ENCODE measurements at places on chromosomes 6 and 20.

GRCh38 chr6:9943986-9944385 lies 470.9 kb downstream of the TFAP2A start:
- DNase-seq = no peak

DNA sequence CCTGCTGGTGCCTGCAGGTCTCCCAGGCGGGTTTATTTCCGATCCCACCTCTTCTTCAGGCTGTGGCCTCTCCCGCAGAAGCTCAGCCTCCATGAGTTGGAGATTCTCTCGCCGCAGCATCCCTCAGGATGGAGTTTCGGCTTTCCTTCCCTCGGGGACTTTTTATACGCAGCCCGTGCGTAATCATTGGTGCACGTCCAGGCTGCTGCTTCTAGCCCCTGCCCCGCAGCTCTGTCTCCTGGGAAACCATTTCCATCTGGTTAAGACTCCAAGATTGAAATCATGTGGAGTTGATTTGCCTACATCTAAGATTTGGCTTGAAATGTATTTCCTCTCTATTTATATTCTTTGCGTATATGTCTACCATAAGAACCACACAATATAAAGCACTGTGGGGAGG lies 46.7 kb upstream of the CARMIL1 start:
- no peak for DNase-seq

DNA sequence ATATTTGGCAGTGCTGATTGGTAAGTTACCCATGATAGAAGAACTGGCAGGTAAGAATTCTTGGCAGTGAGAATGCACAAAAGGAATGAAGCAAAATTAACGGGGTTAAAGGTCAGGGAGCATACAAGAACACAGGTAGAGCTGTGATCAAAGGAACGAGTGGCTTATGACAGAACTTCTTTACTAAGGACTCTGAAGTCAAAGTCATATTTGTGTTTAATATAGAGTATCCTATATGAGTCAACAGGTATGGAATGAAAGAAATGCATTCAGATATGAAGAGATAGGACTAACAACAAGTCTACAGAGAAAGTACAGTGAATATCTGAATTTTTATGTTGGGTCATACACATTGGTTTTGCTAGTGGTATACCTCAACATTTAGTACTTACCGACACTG lies 209.0 kb upstream of the CITED2 start:
- no peak for DNase-seq

DNA sequence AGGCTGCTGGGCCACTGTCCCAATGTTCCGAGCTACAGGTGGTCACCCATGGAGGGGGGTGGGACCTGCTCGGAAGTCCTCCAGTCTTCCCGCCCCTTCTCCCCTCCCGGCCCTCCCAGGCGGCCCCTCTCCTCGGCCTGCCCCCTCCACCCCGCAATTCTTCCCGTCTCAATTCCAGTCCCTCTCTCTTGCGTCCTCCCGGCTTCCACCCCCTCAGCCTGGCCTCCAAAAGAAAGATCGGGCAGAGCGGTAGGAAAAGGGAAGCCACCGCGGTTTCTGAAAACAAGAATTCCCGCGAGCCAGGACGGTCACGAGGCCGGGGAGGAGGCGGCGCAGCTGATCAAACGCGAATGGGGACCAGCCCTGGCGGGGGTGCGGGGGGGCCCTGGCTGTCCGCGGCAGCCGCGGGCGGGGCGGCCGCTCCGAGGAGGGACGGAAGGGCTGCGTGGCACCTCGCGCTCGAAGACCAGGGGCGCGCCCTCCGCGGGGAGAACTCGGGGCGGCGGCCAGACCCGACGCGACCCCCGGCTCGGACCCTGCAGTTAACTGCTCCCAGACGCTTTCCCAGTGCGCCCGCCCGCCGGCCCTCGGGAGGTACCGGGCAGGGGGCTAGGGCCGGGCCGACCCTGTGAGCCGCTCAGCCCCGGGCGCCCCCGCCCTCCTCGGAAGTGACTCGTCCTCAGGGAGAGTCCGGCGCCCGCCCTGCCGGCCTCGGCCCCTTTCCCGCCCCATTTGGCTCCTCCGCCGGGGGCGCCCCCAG lies 1.0 kb downstream of the PXDC1 start:
- no peak for DNase-seq

- DNase-seq = no peak
These were observed 78.7 kb downstream of the CDH26 start for GRCh38 chr20:60036746-60037499.

DNA sequence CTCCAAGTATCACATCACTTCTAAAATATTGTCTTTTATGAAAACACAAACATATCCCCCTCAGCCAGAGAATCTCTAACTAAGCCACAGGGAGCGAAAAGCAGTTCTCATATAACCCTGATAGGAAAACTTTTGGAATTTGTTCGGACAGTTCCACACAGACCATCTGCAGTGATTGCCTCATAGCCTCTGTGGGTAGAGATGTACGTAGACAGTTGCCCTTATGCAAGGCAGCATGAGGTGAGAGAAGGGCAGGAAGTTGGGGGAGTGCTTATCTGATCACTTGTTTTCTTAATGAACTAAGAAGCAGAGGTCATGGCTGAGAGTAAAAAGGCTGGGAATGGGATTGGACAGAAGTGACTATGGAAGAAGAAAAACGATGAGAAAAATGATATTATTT lies 39.6 kb downstream of the SLC23A2 start:
- no peak for DNase-seq

- no peak for DNase-seq
These were observed 43.1 kb upstream of the PHACTR3 start for GRCh38 chr20:59561228-59561605.

DNA sequence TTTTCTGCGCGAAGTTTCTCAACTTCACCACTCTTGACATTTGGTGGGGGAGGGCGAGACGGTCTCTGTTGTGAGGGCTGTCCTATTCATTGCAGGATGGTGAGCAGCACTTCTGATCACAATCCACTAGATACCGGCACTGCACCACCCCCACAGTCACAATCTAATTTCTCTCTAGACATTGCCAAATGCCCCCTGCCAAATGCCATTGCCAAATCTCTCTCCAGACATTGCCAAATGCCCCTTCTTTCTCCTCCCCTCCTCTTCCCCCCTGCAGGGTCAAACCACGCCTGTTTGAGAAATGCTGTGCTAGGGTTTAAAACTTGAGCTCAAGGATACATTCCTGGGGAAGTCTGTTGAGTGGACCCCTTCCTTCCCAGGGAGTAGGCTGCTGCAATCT lies 603.5 kb upstream of the CDH4 start:
- no peak for DNase-seq

DNA sequence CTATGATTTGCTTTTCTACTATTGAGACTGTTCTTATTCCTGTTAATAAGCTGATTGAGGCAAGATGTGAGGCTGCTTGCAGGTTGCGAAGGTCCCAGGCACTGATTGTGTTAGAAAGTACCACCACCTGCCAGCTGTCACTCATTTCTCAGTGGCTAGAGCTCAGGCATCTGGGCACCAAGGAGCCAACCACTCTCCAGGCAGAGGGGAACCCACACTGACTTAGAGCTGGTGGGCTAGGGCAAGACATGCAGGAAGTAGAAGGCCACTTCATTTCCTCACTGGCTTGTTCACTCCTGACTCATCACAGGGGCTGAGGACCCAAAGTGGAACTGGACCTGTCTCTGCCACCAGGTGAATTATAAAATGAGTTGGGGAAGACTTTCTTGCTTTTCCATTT lies 7.8 kb upstream of the DLL1 start:
- DNase-seq = no peak

DNA sequence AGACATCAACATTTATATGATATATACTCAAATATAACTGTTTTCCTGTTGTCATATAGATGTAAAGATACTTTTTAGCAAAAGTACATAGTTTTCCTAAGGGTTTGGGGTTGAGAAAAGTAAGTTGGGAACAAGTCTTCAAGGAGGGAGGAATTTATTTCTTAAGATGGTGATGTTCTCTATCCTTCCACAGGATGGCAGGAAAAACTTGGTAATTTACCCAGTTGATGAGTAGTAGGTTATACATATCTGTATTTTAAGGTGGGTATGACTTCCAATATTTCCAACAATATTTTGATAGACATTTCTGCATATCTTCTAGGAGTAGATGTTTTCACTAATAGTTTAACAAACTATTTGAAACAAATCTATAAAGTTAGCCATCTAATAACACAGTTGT lies 254.4 kb downstream of the RIMS1 start:
- DNase-seq = no peak

DNA sequence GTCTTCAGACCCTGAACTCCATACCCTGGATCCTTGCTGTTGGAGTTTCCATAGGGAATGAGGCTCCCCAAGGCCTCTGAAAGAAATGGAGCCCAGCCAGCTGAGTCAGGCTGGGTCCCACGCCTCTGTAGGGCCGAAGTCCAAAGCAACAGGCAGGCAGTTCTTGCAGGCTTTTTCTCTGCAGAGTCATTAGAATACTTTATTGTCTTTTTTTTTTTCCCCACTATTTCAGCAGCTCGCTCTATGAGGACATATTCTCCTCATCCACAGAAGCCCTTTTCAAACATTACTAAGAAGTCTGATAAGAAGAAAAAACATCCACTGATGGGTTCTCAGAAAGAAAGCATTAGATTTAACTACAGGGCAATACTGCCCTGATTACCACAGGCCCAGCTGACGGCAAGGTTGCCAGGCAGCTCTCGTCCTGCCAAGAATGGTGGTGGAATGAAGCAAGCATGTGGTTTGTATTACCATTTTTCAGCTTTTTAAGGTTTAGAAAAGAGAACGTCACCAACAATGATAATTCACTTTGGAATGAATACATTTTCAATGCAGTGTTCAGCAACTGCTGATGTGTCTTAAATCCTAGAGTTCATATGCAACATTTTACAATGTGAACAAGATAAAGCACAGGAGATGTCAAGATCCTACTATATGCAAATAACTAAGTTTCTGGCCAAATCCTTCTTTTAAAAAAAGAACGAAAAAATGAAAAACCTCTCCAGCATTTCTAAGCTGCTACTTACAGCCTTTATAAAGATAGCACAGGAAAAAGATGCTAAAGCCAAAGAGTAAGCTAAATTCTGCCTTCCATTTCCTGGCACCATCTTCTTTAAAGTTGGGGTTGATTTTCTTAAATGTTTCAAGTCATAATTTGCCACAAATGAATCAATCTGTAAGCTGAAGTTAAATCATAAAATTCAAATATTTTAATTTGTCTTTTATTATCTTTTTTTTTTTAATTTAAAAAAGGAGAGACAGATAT lies 223.6 kb upstream of the CITED2 start:
- no peak for DNase-seq

DNA sequence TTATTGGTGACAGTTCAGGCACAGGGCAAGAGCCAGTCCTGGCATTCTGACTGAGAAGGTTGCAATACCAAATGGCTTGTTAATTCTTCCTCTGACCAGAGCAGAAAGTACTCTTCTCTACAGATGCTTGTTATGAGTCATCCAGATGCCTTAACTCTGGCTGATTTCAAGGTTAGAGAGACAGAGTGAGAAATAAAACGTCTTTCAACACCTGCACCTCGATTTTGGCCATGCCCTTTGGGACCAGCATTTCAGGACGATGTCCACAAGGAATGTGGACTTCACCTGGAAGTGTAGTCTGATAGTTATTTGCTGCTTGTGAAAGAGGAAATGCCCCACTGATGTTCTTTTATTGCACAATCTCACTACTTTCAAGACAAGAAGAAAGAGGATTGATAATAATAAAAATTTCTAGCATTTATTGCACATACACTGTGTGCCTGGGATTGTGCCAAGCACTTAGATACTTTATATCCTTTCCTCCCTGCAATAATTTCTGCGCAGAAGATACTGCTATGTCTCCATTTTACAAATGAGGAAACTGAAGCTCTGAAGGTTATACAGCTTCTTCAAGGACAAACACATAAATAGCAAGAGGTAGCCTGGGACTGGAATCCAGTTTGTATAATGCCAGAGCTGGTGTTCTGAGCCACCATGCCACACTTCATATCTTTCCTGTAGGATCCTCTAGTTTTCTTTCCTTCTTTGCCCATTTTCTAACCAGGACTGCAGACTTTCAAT lies 33.5 kb upstream of the MCM3 start:
- DNase-seq = no peak

DNA sequence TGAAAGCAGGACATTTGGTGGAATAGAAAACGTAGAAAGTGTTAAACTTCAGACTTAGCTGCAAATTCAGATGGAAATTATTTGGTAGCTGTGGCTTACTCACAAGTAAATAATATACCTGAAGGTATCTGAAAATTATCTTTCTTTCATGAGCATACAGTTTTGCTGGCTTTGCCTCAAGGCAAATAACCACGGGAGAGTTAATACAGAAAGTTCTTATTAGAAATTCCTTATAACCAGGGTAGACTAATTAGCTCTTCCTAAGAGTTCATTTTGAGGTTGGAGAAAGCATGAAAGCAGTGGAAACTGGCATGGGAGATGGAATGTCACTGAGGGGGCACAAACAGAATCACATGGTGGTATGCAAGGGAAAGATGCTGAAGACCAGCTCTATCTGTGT lies 217.5 kb downstream of the CD83 start:
- DNase-seq = no peak

GRCh38 chr20:49964964-49965780 lies 17.6 kb upstream of the SNAI1 start:
- no peak for DNase-seq

All from stimulated activated CD8-positive, alpha-beta memory T cell treated with anti-CD3 and anti-CD28 coated beads, Interleukin-12 subunit alpha, Interleukin-12 subunit beta, amount 100 ng/mL, for 4 hours (primary cell).